ENCODE measurements at places on chromosomes 11 and 22. TPM values are rescaled to one million over a fixed set of nuclear protein-coding genes. Genes with fewer than 3 reads are reported as not detected.
A peak's percentile ranks its signal among the peaks of the same experiment; 100 is the strongest.

DNA sequence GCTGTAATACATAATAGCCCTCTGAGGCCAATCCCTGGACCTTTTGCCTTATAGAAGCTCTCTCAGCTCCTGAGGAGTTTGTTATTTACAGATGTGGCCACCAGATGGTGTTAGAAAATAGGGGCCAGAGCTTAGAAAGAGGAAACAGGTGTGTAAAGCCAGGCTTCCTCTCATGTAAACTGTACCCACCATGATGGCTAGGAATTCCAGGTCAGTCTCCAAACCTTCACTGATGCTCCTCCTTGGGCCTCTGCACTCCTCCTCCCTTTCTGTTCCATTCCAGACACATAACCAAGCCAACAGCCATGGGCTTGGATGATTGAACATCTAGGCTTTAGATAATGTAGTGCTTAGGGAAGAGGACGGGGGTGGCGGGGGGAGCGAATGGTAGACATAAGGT, 39.7 kb downstream of the USP35 start:
- DNase-seq = peak; percentile 35

- no peak for DNase-seq
Observed at GRCh38 chr11:88402192-88402715, 64.7 kb upstream of the CTSC start.

- peak; percentile 92 for DNase-seq
Observed at GRCh38 chr11:65720211-65720934, at the start of gene RNASEH2C. TSS of gene RNASEH2C (minus strand) at chr11:65720798. CDS start at chr11:65720758, 40 bp downstream.

- no peak for DNase-seq
Observed at GRCh38 chr11:72239313-72239848, 4.6 kb downstream of the PHOX2A start.

DNA sequence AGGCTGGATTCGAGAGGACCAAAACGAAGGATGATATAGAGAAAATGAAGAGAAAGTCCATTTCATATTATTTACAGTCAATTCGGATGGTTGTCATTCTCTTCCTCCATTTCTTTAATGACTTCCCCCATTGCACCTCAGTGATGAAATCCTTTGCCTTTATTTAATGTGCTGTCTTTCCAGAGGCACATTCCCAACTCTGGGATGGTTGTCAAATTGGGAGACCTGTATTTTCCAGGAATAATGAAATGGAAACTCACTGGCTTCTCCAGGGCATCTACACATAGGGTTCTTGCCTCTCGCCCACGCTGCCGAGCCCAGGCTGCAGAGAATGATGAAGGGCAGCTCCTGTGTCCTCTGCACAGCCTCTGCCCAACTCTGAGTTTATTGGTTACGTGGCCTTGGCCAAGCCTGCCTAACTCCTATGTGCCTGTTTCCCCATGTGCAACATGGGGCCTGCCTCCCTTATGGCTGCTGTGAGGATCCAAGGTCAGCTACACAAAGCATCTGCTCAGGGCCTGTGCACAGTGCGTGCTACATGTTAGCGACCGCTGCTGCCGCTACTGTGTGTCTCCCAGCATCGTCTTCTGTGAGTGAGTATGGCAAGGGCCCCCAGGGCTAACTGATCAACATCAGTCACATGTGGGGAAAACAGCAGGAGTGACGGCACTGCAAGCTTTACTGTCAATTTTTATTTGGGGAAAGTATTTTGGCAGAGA, 81.5 kb upstream of the BID start:
- no peak for DNase-seq

DNA sequence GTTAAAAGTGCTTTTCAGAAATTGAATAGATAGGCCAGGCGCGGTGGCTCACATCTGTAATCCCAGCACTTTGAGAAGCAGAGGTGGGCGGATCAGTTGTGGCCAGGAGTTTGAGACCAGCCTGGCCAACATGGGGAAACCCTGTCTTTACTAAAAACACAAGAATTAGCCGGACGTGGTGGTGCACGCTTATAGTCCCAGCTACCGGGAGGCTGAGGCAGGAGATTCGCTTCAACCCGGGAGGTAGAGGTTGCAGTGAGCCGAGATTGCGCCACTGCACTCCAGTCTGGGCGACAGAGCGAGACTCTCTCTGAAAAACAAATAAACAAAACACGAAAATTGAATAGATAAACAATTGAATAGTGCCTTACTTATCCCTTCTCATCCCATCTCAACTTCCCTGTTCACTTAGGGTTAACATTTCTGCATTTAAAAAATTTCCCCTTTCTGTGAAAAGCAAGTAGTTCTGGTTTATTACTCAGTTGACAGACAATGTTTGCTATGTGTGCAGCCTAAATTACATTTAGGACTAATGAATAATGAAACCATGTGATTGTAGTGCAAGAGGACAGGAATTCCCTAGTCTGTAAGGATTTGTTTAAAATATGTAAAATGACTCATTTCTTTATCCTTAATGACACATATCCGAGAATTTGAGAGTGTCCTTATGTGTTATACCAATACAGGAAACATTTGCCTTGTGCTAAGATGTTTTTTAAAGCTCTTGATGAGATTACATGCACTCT, 6.0 kb downstream of the RNF169 start:
- no peak for DNase-seq

- no peak for DNase-seq
Observed at GRCh38 chr22:48942698-48943566, 884.7 kb downstream of the BRD1 start.

- DNase-seq = no peak
Observed at GRCh38 chr11:72769680-72770079, 17.5 kb upstream of the ARAP1 start.

DNA sequence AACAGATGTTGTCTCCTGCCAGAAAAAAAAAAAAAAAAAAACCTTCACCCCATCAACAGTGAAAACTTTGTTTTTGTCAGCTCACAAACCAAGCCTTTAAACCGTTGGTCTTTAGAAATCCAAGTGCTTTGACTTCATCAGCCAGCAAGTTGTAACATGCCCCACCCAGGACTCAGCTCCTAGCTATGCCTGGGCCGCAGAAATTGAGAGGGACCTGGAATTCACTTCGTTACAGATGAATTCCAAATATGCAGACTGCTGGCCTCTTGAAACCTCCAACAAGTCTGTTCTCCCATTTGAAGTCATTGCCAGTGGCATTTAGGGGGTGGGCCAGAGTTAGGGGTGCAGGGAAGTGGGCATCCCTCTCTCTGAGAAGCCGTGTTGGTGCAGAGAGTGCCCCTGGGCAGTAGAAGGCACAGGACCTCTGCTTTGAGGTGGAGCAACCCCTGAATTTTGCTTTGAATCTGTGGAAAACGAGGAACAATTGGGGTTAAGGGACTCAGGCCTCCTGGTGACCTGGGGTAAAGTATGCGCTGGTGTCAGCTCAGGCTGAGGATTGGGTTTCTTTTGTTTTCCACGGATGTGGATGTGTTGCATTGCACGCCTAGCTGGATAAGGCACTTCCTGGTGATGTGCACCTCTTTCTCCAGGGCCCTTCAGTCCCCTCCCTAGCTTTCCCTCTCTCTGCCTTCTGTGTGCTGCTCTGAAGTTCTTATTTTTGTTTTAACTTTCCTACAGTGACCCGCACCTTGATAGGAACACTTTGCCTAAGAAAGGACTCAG, 109.5 kb downstream of the DBX1 start:
- no peak for DNase-seq

- no peak for DNase-seq
Observed at GRCh38 chr22:28344918-28345703, 334.5 kb downstream of the TTC28 start.

- DNase-seq = no peak
Observed at GRCh38 chr22:18968011-18968749, 32.1 kb upstream of the PRODH start.

DNA sequence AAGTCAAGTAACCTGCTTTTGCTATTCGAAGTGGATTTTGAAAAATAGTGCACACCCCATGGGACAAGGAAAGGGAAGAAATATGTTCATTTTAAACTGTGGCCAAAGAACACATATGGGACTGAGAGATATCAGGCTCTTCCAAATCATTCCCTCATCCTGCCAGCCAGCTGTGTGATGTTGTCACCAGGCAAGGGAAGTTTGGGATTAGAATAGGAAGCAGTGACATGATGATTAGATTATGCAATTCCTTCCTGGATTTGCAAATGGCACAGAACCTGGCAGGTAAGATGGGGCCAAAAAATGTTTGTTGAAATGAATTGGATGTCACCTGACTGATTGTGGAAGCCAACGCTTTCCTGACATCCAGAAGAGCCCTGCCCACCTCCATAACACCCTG, 4.9 kb upstream of the SCN3B start:
- DNase-seq = no peak

GRCh38 chr11:130580372-130580771, 131.9 kb downstream of the ADAMTS15 start:
- DNase-seq = peak; percentile 68

DNA sequence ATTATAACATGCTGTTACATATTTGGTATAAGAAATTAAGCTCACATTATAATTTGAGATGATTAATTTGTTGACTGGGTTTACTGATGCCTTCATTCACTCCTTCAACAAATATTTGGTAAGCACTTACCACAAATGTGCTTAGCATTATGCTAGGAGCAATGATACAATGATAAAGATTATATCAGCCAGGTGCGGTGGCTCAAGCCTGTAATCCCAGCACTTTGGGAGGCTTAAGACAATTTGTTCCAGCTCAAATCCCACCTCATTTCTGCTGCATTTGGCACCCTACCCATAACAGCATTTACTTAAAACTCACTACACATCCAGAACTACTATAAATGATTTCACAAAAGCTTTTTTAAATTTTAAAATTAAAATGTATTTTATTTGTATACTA, 1263.6 kb upstream of the RAG2 start:
- DNase-seq = no peak

DNA sequence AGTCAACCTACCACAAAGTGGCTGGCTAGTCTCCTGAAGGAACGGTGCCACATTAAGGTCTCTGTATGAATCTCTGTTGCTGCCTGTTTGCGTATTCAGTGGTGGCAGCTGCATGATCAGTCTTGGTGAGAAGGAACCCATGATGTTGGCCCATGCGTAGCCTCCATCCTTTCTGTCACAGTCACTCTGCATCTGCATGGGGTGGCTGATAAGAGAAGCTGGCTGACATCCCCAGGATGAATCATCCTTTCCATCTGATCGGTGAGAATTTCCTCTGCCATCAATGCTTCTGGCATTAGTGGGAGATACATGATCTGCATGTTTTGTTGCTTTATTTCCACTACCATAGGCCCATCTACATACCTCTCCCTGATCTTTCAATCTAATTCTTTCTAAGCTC, 199.0 kb upstream of the NECTIN1 start:
- DNase-seq = no peak

GRCh38 chr11:107408762-107409211, 48.8 kb downstream of the CWF19L2 start:
- no peak for DNase-seq

Gene OR51L1
- total RNA-seq = not detected

Gene MUC2
- not detected for total RNA-seq

Gene OR51B2
- total RNA-seq = not detected

Gene EIF3D
- total RNA-seq = 581 TPM

Gene RTN4R
- total RNA-seq = 39.2 TPM

Gene KCNA4
- total RNA-seq = not detected

Data from G401 (cell line).